ENCODE measurements at places on chromosomes 5 and 9.

GRCh38 chr5:134003817-134004625 lies 754 bp downstream of the VDAC1 start:
- DNase-seq: peak; percentile 91

DNA sequence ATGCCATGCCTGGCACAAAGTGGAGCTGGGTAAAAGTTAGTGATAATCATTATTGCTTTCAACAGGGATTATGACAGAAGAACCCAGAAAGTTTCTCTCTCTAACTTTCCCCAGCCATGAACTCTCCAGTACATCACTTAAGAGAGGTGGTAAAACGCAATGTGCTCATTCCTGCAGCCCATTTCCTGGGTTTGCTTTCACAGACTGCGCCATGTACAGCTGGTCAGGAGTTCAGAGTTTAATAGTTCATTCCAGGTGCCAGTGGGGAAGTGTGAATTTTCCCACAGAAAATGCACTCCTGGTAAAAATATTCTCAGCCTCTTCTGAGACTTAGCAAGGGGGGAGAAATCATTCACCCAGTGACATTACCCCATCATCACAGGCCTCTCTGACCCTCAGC lies 35.5 kb downstream of the ADAM19 start:
- no peak for DNase-seq

- DNase-seq: no peak
Measured at GRCh38 chr5:1468629-1469527, 23.6 kb upstream of the SLC6A3 start.

- DNase-seq: no peak
Measured at GRCh38 chr9:7216004-7216841, 458.4 kb downstream of the KDM4C start.

GRCh38 chr9:91659529-91660495 lies 236.2 kb upstream of the NFIL3 start:
- peak; percentile 42 for DNase-seq

DNA sequence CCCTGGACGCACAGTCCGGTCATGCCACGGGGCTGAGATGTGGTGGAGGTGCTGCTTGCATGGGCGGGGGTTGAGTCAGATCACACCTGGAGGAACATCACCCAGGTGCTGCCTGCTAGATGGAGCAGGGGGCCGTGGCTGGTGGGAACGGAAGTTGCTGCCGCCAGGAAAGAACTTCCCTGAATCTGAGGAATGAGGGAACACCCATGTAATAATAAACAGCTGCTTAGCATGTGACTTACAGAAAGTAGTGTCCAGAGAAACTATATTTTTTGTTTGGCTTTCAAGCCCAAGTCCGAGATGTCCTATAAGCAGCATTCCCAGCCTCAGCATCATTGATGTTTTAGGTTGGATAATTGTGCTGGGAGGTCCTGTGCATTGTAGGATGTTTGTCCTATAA lies 27.1 kb upstream of the FAM240B start:
- no peak for DNase-seq

DNA sequence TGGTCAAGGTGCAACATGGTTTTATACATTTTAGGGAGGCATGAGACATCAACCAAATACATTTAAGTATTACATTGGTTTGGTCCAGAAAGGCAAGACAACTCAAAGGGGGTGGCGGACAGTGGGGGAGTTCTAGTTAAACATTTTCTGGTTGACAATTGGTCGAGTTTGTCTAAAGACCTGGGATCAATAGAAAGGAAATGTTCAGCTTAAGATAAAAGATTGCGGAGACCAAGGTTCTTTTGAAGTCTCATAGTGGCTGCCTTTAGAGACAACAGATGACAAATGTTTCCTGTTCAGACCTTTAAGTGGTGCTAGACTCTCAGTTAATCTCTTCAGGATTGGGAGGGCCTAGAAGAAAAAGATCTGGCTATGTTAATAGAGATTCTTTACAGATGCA lies 47.7 kb upstream of the TTC39B start:
- DNase-seq: no peak

DNA sequence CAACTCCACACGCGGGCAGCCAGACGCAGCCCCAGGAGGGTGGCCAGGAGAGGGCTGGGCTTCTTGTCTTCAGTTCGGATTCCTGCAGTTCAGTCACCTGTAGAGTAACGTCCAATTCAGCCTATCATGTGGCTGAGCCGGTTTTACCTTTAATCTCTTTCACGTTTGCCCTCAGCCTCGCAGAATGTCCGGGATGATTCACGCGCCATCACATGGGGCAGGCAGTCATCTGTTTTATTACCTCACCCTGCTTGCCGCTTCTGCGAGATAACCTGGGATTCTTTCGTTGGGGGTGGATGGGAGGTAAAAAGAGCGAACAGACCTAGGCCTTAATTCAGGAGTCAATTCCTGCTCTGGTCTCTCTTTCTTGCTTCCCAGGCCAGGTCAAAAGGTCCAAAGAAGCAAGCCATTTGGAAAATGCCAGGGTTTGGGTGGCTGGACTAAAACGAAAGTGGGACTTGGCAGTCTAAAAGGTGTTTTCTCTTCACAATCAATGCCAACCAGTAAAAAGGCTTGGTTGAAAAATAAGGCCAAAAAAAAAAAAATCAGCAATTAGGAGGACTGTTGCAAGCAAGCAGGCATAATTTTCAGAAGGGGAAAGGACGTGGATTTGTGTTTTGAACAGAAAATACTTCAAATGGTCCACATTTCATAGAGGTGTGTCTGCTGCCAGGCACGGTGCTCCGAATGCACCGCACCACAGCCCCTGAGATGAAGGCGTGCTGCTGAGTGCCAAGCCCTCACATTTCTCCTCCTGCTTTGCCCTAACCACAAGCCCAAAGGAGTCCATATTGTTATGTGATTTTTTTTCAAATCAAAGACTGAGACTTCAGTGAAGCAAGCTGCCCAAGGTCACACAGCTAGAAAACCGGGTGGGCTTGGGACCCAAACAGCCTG lies 2.8 kb upstream of the WWC1 start:
- DNase-seq: no peak

GRCh38 chr9:127783111-127784008 lies 2.5 kb upstream of the CDK9 start:
- DNase-seq: no peak

DNA sequence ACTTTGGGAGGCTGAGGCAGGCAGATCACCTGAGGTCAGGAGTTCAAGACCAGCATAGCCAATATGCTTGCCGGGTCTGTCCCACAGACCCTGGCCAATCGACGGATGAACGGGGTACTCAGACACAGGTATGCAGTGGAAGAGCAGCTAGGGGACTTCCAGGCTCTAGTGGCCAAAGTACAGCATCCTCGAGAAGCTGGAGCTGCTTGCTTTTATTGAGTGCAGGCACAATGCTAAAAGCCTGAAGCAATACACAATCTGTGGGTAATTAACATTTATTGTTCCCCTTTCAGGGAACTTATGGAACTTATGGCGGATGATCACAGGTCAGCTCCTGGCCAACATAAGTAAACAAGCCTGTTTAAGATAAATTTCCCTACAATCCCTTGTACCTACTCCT lies 32.8 kb upstream of the SEMA4D start:
- no peak for DNase-seq

- no peak for DNase-seq
Measured at GRCh38 chr5:13629218-13629617, 315.3 kb downstream of the DNAH5 start.

GRCh38 chr5:133265720-133266526 lies 214.1 kb downstream of the HSPA4 start:
- no peak for DNase-seq

GRCh38 chr5:173680660-173681242 lies 64.3 kb upstream of the BOD1 start:
- DNase-seq: no peak

- no peak for DNase-seq
Measured at GRCh38 chr9:5917273-5917672, 26.6 kb downstream of the MLANA start.

- no peak for DNase-seq
Measured at GRCh38 chr9:105172436-105172835, 72.0 kb upstream of the SLC44A1 start.

GRCh38 chr5:14266686-14267085 lies 123.5 kb downstream of the TRIO start:
- peak; percentile 67 for DNase-seq

GRCh38 chr5:154215571-154216325 lies 25.2 kb downstream of the GALNT10 start:
- DNase-seq: no peak

Measured in K562 (cell line).